NCI-H524 treated with DMSO at 0.1 percent for 48 hours (cell line): ENCODE measurements at places on chromosomes 2 and 18.

DNA sequence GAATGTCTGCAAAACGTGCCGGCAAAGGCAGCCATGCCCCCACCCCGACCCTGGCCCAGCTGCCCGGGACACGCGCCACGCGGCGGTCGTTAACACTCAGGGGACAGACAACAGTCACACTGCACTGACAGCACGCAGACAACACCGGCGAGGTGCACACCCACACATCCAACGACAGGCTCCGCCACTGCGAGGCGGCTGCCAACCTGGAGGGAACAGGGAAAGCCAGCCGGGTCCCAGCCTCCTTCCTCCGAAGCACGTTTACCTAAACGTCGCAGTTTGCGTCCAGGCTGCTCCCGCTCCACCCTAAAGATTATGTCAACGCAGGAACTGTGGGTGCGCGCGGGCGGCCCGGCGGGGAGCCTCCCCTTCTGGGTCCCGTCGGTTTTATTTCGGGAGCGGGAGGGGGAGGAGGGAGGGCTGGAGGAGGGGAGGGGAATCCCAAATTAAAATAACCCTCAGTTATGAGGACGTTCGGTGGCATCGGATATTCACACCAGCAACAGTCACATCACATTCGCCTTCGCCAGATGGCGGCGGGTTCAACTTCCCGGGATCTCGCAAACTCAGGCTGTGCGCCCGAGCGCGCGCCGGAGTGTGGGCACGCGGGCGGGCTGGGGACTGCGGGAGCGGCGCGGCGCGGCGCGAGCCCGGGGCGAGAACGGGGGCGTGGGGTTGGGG lies 644 bp downstream of the PTGR3 start:
- DNase-seq, result no peak

DNA sequence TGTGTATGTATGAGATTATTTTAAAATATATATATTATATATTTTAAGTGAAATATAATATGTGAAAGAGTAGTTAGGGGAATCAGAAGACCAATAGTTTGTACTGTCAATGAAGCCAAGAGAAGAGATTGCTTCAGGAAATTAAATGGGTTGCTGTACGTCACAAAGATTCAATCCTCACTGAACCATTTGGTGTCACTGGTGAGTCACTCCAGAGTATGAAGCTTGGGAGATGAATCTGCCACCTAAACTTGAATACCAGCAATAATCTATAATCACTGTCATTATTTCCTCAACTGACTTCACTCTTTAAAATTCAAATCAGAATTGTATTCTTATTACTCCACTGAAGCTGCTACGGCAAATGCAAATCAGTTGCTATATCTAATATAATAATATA lies 41.9 kb upstream of the SCN9A start:
- DNase-seq, result no peak

- no peak for DNase-seq
These were observed 6.3 kb downstream of the HDHD2 start for GRCh38 chr18:47143899-47144485.

DNA sequence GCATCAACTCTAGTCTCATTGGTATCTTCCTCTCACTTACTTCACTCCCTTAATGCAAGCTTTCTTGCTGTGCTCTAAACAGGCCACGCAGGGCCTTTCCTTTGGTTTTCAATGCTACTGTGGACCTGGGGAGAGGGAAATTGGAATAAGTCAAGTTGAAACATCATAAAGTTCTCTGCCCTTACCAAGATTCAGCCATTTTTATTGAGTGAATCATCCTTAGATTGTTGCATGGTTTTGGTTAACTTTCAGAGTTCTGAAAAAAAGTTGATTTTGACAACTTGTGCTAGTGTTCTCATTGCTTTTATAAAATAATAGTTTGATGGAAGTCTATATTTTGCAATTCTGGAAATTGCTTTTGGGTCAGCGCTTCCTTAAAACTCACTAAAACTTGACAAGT lies 852.8 kb upstream of the ACVR2A start:
- DNase-seq, result no peak

GRCh38 chr2:23669413-23670244 lies 257.3 kb downstream of the ATAD2B start:
- DNase-seq, result no peak

DNA sequence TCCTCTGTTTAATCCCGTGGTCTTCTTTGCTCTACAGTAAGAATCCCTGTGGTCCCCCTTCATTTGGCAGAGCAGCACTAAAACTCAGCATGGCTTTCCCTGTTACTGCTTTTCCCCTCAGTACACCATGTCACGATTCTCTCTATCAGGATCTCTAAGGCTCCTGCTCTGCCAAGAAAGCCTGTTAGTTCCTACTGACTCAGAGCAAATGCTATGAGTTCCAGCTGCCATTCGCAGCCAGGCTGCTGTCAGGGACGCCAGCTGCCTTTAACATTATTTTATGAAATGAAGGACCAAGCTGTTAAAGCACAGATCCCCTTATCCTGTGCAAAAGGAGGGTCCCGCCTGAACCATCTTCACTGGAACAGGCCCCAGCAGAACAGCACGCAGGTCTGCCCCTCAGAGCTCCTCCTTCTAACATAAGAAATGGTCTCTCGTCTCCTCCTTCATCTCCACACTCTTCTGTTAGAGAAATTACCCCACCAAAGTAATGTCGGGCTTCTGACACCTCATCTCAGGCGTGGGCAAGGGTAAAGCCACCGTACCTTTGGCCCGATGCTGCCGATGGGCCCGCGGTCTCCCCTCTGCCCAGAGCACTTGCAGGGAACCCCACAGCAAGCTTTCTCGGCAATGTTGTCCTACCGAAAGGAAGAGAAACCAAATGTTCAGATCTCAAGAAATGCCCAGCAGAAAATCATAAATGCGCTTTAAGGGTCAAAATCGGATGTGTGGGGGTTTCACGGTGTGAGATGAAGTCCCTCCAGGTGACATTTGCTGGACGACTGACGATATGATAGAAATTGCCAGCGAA lies 52.6 kb downstream of the COL6A3 start:
- DNase-seq, result no peak

DNA sequence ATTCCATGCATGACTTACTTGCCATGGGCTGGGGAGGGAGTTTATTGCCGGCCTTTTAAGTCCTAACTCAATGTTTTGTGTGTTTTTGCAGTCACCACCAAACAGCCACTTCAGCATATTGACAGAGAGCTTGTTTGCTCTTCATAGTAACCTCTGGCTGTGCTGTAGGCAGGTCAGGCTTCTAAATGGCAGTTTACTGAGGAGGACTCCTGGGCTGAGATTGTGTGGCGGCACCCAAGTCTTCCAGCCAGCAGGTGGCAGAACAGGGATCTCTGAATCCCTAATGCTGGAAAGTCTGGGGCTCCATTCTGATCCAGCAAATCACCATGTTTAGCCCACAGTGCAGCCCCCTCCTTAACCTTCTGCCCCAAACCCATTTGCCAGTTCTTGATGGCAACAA lies 121.2 kb downstream of the CAPN13 start:
- no peak for DNase-seq

- no peak for DNase-seq
These were observed 240.9 kb upstream of the GULP1 start for GRCh38 chr2:188050726-188051125.

GRCh38 chr2:97730245-97730644 lies 16.9 kb downstream of the ZAP70 start:
- DNase-seq, result no peak

GRCh38 chr2:178425255-178425827 lies 25.6 kb downstream of the PRKRA start:
- no peak for DNase-seq

GRCh38 chr2:73915437-73915993 lies 11.2 kb upstream of the DGUOK start:
- no peak for DNase-seq

- no peak for DNase-seq
These were observed 22.7 kb downstream of the LYPD6B start for GRCh38 chr2:149061133-149061745.

GRCh38 chr18:12748671-12749070 lies 45.8 kb downstream of the PSMG2 start:
- no peak for DNase-seq

DNA sequence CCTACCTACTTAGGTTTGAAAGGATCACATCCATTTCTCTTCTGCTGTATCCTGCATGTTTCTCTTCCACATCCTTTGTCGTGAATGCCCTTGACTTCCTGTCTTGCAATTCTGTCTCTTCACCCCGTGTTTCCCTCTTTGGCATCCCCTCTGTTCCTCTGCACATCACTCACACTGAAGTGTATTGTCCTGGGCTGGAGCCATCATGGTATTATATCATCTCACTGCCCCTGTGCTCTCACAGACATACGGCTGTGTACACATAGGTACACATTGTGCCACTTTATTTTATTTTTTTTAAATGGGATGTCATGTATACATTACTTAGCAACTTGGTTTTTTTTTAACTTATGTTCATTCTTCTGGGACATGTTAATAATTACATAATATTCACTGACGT lies 291.6 kb downstream of the ALPK2 start:
- DNase-seq, result no peak

DNA sequence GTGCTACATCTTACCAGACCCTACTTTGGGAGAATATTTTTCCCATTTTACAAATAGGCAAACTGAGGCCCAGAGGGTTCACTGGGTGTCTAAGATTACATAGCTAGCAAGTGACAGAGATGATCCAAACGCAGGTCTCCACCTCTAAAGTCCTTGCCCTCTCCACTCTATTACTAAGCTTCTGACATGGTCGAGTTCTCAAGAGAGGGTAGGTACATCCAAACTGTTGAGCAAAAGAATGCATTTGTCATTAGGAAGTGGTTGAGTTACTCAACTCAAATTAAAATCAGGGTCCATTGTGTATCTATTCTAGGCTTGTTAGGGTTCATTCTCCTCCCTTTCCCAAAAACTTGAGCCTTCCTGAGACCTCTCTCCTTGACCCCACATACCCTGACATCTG lies 680.6 kb upstream of the FANCL start:
- no peak for DNase-seq
